ENCODE measurements at places on chromosomes 12 and 14.
A peak's percentile ranks its signal among the peaks of the same experiment; 100 is the strongest.

DNA sequence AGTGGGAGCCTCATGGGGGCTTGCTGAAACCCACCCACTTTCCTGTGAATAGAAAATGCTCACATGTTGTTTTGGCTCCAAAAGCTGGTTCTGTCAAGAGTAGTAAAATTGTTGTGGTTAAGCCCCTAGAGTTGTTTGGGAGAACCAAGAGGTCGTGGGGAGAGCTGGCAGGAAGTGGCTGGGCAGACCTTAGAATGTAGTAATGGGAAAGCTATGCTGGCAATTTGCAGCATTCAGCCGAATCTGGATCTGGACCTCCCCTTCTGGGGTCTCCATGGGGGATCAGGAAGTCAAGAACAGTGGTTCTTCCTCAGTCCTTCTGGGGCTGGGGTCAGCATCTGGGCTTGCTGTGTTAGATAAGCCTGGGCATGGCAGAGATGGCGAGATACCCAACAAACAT lies 150.6 kb upstream of the TBX3 start:
- DNase-seq, result peak; percentile 9

- no peak for DNase-seq
Observed at GRCh38 chr14:104676694-104677511, 12.5 kb upstream of the INF2 start.

GRCh38 chr14:83425138-83425537 lies 1891.5 kb upstream of the SEL1L start:
- DNase-seq, result peak; percentile 83

- DNase-seq, result no peak
Observed at GRCh38 chr12:97520106-97520505, 57.5 kb downstream of the RMST start.

DNA sequence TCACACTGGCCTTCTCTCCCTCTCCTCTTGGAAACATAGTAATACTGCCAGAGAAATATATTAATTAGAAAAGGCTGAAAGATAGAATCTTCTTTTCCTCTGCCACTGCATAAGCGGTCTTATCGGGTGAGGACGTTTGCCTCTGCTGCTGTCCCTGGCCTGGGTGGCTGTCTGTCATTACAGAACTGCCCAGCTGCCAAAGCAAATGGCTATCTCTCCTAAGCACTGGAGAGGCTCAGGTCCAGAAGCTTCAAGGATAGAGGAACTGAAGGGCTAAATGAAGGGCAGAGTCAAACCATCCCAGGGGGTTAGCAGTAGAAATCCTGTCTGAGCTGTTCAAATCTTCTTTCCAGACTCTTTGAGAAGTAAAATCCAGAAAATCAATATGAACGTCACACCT lies 198.6 kb upstream of the CAND1 start:
- no peak for DNase-seq

GRCh38 chr12:70721216-70721615 lies 84.0 kb upstream of the PTPRB start:
- DNase-seq, result no peak

DNA sequence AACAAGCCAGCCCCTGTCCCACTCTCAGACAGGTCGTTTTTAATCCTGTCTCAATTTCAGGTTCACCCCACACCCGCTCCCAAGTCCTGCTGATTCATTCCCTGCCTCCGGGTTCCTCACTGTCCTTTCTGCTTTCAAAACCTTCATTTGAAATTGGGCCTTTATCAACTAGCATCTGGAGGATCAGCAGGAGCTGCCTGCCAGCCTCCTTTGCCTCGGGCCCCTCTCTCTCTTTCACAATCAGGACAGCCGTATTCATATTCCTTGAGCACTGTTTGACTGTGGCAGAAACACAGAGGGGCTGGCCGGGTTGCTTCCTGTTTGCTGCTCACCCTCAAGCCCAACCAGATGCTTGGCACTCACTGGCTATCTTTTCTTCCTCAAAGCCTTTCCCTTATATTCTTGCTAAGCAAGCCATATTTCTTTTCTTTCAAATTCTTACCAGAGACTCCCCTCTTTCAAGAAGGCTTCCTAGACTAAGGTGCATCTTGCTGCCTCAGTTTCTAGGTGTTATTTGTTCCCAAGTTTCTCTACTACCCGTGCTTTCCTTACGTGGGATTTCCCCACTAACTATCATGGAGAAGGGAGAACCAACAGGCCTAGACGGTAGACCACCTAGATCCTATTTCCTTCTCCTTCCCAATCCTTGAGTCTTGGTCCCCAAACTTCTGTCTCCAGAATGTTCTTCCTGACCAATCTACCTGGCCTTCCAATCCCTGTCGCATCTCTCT lies 3.0 kb downstream of the GALNT6 start:
- peak; percentile 74 for DNase-seq

GRCh38 chr12:62934799-62935674 lies at the start of gene PPM1H:
Gene PPM1H (minus strand): TSS chr12:62935150. CDS start chr12:62934736, 414 bp downstream.
- no peak for DNase-seq

DNA sequence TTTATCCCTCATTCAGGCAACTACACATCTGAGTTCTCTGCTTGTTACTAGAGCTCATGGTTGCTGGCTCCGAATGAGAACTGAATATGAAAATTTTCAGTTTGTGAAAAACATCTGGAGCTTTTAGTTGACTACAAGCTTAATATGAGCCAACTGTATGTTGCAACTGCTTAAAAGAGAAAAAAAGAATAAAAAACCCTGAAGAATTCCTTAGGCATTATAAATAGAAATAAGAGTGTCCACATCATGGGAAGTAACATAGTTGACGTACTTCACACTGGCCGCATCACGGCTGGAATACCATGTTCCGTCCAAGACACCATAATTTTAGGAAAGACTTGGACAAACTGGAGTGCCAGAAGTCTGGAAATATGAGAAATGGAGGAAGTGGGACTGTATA lies 57.9 kb downstream of the PDE3A start:
- no peak for DNase-seq

DNA sequence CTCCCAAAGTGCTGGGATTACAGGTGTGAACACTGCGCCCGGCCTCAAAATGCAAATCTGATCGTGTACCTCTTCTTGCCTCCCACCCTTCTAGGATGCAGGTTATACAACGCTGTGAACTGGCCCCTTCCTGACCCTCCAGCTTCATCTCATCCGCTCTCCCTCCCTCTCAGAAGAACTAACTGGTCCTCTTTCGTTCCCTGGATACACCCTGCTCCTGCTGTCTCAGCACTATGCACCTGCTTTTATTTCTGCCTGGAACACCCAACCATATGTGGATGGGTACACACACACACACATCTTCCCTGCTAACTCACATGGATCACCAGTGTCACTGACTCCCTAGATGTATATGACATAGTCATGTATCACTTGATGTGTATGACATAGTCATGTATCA lies 56.1 kb upstream of the VASH1 start:
- DNase-seq, result no peak

DNA sequence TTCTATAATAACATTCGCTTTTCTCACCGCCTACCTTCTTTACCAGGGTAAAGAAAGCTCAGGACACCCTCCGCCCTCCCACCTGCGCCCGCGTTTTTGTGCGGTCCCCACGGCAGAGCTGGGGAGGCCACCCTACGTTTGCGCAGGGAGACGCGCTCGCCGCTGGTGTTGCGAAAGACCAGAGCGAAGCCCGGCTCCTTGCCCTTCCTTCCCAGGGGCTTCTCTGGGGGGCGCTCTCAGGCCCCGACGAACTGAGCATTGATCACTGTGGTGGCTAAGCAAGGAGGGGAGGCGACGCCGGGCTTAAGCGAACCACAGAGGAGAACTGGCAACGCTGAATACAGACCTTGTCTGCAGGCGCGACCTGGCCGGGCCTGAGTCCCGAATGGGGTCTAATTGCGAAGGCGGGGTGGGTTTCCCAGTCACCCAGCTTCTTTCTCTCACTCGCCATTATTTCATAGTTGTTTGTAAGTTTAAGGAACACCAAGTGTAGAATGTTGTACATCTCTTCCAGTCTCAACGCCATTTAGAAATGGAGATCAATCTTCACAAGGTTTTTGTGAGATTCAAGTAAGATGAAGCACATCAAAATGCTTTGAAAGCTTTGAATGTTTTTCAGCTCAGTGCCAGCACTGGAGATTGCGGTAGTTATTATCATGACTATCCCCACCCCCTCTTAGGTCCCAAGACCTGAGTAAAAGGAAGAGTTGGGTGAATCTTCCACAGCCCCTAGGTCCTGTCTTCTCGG lies 1.7 kb upstream of the NKX2-1 start:
- no peak for DNase-seq

DNA sequence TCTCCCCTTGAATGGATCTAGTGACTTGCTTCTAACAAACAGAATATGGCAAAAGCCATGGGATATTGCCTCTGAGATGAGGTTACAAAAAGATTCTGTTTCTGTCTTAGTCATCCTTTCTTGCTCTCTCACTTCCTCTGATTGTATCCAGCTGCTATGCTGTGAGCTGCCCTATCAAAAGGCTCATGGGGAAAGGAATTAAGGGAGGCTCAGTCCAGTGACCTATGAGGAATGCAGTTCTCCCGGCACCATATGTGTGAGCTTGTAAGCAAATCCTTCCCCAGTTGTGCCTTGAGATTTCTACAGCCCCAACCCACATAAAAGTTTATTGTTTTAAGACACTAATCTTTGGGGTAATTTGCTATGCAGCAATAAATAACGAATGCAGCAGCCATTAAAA lies 183.1 kb downstream of the KLHL28 start:
- DNase-seq, result peak; percentile 50

GRCh38 chr12:51846911-51847642 lies 1.4 kb downstream of the FIGNL2 start:
- DNase-seq, result no peak

DNA sequence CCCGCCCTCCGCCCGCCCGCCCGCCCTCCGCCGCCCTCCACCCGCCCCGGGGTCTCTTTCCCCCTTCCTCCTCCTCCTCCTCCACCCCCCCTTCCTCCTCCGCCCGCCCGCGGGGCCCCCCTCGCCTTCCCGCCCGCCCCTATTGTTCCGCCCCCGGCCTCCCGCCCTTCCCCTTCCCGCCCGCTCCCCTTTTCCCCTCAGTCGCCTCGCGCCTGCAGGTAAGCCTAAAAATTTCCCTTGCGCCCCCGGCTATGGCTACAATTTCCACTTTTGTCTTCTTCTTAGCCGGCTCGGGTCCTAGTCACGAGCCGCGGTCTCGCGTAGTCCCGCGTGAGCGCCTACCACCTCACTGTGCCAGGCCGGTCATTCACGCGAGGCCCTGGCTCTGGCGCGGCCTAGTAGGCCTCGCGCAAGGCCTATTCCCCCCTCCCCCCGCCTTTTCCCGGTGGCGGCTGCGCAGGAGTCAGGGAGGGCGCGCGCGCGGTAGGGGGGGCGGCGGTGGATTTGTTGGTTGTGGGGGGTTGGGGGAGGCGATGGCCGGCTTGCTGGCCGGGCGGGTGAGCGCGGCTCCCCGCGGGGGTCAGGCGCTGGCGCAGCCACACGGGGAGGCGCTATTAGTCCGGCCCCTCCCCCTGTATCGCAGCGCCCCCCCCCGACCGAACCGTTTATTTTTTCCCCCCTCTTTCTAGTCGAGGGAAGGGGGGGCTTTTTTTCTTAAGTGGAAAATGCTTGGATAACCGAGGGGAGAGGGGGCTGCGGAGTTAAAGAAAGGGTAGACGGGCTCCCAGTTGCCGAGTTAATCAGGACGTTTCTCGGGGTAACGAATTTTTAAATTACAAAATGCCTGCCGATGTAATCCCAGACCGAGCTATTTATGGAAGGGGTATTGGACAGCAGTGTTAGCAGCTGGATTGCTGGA lies 516 bp downstream of the PCBP2 start:
- peak; percentile 70 for DNase-seq

Data from foreskin keratinocyte (primary cell).